ENCODE measurements at places on chromosomes 7 and 10.

DNA sequence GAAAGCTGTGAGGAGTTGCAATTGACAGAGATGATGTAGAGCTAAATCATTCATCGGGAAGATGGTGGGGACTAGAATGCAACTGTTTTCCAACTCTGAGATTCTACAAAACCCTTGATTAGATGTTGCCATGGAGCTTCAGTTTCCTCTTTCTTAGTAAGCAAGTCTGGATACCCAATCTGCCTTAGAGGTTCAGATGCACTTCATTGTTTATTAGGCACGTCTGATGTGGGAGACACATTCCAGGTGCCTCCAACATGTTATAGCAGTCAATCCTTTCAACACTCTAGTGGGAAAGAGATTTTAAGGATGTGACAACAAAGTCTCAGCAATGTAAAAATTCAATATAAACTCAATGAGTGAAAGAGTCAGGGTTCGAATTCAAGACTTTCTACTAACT is 291.3 kb upstream of the PHYHIPL start:
- no peak for DNase-seq

DNA sequence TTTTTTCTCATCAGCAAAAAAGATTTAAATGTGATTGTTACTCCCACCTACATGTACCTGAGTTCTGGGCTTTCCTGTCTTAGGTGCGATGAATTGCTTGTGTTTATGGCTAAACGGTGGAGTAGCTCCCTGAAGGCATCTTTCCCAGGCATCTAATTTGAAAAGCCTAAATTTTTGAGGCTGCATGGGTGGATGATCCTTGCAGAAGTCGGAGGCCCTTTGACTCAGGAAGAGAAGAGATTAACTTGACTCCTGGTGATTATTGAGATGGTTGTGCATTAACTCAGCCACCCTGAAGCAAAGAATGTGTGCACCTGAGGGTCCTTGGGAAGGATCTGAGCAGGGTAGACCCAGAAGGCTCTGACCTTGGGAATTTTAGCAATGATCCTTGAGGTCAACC is 155.6 kb upstream of the SEMA3C start:
- no peak for DNase-seq

DNA sequence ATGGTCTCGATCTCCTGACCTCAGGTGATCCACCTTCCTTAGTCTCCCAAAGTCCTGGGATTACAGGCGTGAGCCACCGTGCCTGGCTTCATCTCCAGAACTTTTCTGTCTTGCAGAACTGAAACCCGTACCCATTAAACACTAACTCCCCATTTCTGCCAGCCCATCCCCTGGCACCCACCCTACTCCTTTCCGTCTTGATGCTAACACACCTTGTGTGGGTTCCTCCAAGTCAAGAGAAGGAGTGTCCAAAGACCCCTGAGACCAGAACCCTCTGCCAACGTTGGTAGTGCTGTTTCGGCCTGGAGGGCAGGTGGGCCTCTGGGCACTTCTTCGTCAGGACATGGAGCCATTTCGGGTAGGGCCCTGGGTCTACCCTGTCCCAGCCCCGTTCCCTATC is 83.6 kb downstream of the MGMT start:
- DNase-seq = no peak

DNA sequence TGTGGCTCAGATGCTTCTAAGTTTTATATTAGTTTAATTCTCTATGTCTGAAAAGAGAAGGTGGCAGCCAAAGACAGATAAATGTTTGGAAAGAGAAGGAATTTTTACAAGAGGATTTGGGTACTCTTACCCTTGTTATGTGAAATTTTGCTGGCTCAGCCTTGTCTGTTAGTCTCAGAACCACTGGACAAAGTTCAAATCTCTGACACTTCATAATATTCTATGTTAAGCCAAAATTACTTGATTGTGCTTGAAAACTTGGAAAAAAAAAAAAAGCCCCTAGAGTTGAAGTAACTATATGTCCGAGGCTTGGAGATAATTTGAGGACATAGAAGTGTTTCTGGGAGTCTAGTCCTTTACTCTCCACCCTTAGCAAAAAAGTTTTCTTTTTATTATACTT is 1079.3 kb upstream of the LRRTM3 start:
- no peak for DNase-seq

DNA sequence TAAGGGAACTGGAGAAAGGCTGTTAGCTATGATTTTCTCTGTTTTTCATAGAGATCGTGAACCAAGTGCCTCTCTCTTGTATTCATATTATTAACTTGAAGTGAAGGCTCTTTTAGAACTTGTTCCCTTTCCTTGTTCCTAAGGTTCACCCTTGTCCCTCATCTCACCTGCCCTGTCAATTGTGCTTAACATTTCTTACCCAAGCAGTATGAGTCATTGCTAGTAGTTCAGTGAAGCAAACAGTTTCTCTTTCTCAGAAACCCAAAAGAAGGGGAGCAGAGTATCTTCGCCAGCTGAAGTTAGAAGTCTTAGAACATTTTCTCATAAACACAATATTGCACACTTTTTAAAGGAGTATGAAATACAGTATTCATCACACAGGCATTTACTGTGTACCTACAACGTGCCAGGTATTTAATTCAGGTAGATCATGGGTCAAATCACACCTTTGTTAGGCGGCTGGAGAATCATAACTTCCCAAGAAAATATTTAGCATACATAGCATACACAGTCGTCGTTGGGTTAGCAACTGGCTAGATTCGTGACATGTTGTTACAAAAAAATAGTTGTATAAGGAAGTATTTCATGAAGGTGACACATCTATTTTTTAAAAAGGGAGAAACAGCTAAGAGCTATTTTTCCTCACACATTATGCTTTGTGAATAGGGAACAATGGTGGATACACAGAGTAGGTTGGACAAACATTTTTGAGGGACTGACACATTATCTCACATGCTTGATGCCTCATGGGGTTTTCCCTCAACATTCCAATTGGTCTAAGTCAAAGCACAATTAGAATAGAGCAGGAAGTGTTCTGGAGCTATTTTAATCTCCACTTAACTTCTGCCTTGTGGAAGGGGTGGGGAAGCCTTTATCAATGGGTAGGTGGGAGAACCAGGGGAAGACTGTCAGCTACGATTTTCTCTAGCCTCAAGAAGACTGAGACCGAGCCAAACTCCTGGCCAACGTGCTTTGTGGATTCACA is 13.2 kb downstream of the HDAC9 start:
- DNase-seq = no peak

DNA sequence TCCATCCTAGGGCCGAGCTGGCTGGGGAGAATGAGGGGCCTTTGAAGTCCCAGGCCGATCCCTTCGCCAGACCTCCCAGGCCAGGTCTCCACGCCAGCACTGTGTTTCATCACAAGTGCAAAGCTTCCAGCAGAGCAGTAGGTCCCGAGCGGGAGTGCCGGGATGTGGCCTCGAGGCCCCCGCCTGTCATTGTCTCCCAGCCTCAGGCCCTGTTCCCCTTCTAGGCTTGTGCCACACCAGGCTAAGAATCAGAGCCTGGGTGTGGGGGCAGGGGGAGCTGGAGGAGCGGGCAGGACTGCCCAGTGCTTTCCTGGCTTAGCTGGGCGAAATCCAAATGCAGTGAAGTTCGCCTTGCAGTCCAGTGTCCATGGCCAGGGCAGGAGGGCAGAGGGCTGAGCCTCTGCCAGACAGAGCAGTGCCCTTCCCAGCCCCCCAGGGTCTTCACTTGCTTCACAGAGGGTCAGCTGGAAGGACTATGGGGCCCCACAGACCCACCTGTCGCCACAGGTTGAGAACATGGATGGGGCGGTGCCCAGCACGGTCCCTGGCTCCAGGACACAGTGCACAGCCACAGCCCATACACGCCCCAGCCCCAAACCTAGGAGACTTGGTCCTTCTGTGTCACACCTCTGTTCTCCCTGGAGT is 20.2 kb upstream of the PFKFB3 start:
- no peak for DNase-seq
